ENCODE measurements at places on chromosomes 1 and 21. TPM values are rescaled to one million over a fixed set of nuclear protein-coding genes. Genes with fewer than 3 reads are reported as not detected.
A peak's percentile ranks its signal among the peaks of the same experiment; 100 is the strongest.

Gene AADACL4
- total RNA-seq, result not detected

Gene PROK1
- not detected for total RNA-seq

Gene SPATA21
- total RNA-seq, result 0.08 TPM

Gene LIN28A
- not detected for total RNA-seq

Gene IGSF8
- 30.8 TPM for total RNA-seq

Gene ATP8B2
- total RNA-seq, result 64.3 TPM

Gene UBL4B
- not detected for total RNA-seq

Gene OTUD3
- 11.5 TPM for total RNA-seq

Gene GBP3
- total RNA-seq, result 7.6 TPM

DNA sequence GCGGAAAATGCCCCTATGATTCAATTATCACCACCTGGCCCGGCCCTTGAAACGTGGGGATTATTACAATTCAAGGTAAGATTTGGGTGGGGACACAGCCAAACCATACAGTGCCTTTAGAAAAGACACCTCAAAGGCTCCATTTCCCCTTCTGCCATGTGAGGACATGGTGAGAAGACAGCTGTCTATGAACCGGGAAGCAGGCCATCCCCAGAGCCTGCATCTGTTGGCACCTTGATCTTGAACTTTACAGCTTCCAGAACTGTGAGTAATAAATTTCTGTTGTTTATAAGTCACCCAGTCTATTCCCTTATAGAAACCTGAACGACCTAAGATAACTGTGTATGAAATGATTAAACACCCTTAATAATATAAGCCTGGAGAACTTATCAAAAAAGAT, 61.6 kb downstream of the KIFAP3 start:
- ATAC-seq, result no peak

DNA sequence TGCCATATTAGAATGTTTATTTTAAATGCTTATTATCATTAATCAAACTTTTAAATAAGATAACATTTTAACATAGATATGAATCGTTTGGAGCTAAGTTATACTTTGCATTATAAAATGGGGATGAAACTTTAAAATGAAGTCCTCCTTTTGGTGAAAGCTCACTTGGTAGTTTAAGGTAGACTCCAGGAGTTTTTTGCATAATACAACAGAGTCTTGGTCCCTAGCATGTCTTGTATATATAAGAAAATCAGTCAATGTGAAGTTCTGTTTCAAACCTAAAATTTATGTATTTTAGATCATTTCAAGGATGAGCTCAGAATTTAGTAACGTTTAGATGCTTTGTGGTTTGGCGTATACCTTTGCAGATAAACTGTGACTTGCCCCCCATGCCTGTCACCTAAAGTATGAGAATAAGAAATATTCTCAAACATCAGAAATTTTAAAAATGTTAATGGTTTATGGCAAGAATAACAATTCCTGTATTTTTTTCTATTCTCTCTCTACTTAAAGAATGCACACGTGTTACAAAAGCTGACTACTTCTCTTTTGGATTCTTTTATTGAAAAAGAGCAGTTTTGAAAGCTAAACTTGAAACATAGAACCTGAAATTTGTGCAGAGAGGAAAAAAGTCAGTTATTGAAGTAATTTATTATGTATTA, 3.8 kb downstream of the NFIA start:
- no peak for ATAC-seq

DNA sequence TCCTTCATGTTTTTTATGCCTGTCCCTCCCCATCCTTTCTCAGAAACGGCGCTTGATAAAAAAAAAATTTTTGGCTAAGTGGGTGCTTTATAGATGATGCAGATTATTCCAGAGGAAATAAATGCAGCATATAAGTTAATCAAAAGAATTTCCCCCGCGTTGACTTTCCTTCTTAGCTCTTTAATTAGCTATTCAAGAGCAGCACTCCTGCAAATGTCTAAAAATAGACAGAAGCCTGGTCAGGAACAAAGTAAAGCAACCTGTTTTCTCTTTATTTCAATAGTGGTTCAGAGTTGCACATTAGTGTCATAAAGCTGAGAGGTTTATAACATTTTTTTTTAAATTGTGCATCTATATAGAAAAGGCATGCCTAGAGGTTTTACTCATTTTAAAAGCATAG, 439.5 kb upstream of the LRRC7 start:
- ATAC-seq, result no peak

DNA sequence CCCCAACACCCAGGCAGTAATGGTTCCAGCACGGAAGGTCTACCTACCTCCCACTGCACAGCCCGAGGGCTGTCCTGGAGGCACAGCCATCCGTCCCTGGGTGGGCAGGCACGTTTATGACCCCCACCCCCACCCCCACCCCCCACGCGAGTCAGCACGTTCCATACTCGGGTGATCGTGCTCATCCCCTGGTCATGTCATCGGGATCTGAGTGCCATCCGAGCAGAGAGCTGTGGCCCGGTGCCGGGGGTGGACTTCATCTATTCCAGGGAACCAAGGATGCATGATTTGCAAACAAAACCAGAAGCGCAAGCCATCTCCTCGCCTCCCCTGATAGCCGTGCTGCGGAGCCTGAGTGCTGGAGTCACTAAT, 1.1 kb downstream of the TSPEAR start:
- no peak for ATAC-seq

- ATAC-seq, result no peak
Measured at GRCh38 chr1:213057264-213058059, 6.4 kb downstream of the RPS6KC1 start.

DNA sequence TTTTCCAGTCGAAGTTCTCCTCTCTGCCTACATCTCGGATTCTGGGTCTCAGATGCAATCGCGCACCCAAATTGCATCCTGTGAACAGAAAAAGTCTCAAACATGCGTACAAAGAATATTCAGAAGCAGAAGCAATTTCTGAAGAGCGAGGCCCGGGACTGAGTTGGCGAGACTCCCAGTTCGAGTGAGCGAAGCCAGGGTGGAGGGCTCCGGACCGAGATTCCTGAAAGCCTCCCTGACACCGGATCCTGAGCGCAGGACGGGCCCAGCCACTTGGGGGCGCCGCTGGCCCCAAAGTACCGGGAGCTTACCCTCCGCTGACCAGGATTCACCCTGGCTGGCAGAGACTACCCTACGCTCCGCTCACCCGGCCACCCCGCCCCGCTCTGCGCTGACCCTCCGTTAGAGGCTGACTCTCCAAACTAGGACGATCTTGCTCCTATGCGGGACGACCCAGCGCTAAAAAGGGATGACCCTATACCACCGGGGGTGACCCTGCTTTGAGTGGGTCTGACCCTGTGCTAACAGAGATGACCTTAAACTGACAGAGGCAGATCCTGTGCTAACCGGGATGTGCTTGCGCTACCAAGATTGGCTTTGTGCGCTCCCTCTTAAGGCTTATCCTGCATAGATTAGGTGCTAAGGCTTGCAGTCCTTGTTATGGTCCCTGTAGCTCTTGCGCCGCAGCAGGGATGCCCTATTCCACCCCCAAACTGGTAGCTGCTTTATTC, 12.1 kb downstream of the FOXD2 start:
- ATAC-seq, result no peak

DNA sequence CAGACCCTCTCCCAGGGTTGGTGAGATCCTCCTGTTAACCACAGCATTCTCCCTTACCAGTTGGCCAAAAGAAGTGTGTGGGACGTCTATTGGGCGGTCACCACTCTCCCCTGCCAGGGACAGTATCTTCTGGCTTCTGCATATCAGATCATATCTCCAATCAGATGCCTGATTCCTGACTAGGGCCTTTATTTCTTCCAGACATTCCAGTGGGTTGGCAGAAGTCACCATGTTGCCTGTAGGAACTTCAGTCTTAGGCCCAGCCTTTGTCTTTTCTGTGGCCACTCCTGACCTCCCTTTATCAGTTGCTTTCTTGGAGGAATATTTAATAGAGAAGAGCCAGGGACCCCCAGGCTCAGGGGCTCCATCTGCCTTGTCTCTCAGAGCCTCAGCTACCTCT, 130.4 kb upstream of the F3 start:
- ATAC-seq, result no peak

DNA sequence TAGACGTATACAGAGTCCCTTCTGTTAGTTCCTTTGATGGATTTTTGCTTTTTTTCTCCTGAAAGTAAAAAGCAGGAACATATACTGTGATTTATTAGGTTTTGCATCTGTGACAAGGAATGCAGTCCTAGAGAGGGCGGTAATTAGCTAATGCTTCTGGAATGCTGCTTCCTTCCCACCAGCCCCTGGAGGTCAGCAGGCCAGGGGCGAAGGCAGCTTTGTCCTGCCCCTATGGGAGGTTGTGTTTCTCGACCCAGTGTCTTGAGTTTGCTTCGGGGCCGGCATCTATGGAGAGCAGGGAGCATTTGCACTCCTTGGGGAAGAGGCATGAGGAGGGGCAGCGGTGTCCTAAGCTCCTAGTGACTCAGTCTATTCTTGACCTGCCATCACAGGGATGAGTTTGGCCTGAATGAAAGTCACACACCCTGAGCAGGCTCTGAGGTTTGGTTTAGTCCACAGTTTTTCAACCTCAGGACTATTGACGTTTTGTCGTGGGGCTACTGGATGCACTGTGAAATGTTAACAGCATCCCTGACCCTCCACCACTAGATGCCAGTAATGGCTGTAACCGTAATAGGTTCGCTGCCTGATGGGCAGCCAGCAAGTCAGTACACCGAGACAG, 85.0 kb upstream of the KCNJ15 start:
- no peak for ATAC-seq

- ATAC-seq, result peak; percentile 85
Measured at GRCh38 chr1:168520052-168520751, 23.6 kb downstream of the XCL2 start.

DNA sequence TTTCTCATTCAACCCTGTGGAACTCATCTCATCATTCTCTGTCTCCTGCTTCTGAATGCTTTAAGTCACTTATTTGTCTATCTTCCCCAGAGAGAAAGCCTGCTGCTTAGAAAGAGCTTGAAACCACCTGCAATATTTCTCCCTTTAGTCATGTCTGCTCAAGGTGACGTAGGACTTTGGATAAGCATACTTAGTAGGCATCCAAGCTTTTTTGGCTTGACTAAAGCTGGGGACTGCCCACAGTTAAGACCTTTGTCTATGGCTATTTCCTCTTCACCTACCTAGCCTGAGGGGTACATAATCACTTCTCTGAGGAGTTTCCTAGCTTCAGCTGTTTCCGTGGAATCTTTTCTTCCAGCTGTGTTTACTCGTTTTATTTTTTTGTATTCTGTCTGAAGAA, 665.8 kb upstream of the CAMK1G start:
- ATAC-seq, result no peak

GRCh38 chr1:6322161-6322560, 61.3 kb upstream of the GPR153 start:
- ATAC-seq, result no peak

- peak; percentile 50 for ATAC-seq
Measured at GRCh38 chr1:32250893-32251716, at the start of gene LCK. TSS of gene LCK (plus strand) at chr1:32251265. CDS start at chr1:32274330, 23,065 bp downstream.

Data from activated T-helper 17 cell treated with anti-CD3 and anti-CD28 coated beads, Interleukin-2, amount 50 U/mL, for 72 hours (primary cell).